ENCODE measurements at places on chromosomes 5 and 9. TPM values are rescaled to one million over a fixed set of nuclear protein-coding genes. Genes with fewer than 3 reads are reported as not detected.

Gene ADAMTSL1
- not detected for total RNA-seq

Gene PCDHB2
- 12.8 TPM for total RNA-seq

Gene CCL28
- total RNA-seq = 5.8 TPM

Gene DAP
- 108 TPM for total RNA-seq

Gene LCN15
- total RNA-seq = 0.05 TPM

Gene THBS4
- total RNA-seq = 0.31 TPM

Gene FRMD3
- total RNA-seq = 14.5 TPM

GRCh38 chr9:68964102-68964541 is 49.8 kb downstream of the PRKACG start:
- no peaks in the 10 kb centered on the region for H3K4me1 ChIP-seq
- no peaks in the 10 kb centered on the region for H3K27me3 ChIP-seq
- no peaks in the 10 kb centered on the region for H3K36me3 ChIP-seq
- DNase-seq = no peak
- H3K27ac ChIP-seq = no peak overlapping the region

DNA sequence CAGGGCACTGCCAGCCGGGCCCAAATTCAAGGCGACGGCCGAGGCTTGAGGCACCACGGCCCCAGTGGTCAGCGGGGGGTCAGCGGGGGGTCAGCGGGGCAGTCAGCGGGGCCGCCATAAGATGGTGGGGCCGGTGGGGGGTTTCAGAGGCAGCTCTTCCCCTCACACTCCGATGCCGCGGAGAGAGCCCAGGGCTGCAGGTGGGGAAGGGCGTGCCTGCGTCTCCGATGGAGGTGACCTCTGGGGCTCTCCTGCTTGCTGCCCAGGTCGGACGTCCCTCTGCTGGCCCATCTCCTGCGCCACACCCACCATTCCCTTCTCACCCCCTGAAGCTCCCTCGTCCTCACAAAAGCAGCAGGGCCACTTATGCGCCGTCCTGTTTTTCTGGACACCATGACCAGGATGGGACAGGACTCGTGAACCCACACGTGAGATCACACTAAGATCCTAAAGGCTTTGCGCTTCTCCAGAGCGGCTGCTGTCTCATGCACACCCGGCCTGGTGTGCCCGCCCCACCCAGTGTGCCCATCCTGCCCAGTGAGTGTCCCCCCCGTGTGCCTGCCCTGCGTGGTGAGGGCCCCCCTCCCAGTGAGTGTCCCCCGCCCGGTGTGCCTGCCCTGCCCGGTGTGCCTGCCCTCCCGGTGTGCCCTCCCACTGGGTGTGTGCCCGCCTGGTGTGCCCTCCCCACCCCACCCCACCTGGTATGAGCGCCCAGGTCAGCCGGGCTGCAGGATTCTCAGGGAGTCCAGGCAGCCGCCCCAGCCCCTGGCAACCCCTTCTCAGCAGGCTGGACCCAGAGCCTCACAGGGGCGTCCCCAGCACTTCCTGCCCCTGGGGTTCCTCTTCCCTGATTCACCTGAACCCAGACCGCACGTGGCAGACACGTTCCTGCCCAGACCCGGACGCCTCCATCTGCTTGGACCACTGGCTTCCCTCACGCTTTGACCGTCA is 48.7 kb upstream of the NKD2 start:
- H3K27ac ChIP-seq = no peak overlapping the region
- no peaks in the 10 kb centered on the region for H3K27me3 ChIP-seq
- no peak for DNase-seq
- H3K4me3 ChIP-seq = no peak overlapping the region

- H3K27ac ChIP-seq = no peak overlapping the region
- H3K4me1 ChIP-seq = no peaks in the 10 kb centered on the region
- H3K4me3 ChIP-seq = no peak overlapping the region
- DNase-seq = peak; percentile 7
- H3K36me3 ChIP-seq = no peaks in the 10 kb centered on the region
Observed at GRCh38 chr5:68456756-68457217, 241.2 kb downstream of the PIK3R1 start.

DNA sequence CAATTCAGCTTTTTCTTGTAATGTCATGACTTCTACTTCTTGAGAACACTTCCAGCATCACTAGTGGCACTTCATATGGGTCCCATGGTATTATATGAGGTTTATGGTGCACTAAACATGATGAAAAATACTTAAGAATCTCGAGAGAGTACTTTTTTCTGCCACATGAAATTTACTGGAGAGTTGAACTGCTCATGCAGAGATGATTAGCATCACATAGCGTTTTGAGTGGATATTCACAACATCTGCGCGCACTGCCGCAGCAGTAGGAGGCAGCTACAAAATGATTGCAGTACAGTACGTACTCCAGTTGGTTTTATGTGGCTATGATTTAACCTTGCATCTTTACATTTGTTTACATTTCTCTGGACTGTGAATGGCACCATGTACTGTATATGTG is 14.7 kb downstream of the RAD1 start:
- H3K27ac ChIP-seq = no peak overlapping the region
- no peak for DNase-seq
- no peaks in the 10 kb centered on the region for H3K27me3 ChIP-seq
- H3K36me3 ChIP-seq = no peaks in the 10 kb centered on the region
- H3K4me1 ChIP-seq = no peaks in the 10 kb centered on the region

GRCh38 chr5:179268966-179269693 is 76.1 kb downstream of the ADAMTS2 start:
- no peaks in the 10 kb centered on the region for H3K36me3 ChIP-seq
- H3K4me1 ChIP-seq = no peaks in the 10 kb centered on the region
- no peak for DNase-seq
- no peaks in the 10 kb centered on the region for H3K27me3 ChIP-seq

DNA sequence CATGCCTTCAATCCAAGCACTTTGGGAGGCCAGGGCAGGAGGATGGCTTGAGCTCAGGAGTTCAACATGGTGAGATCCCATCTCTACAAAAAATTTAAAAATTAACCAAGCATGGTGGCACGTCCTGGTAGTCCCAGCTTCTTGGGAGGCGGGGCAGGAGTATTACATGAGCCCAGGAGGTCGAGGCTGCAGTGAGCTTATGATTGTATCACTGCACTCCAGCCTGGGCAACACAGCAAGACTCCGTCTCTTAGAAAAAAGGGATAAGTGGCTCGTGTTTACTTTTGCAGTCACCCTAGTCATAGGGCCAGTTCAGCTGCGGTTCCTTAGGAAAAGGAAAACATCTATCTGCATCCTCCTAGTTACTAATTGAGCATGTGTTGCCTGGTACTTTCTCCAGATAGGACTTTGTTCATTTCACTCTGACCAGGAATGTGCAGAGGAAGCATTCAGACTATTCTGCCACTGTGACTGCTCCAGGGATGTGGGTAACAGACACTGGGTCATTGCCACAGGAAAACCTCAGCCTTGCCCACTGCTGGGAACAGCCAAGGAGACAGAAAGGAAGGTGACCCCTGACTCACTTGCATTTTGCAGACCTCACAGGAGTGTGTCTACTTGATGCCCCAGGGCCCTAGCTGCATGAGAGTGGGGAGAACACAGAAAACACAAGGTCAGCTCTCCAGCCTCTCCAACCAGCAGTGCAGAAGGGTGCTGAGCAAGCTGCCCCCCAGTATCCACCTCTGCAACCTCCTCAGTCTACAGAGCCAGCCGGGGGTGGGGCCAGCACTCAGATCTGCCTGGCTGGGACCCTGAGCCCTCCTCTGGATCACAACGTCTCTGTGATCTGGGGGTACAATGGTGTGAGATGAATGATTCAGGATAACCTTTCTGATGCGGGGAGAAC is 33.9 kb upstream of the ALDH1B1 start:
- no peak for DNase-seq
- H3K27me3 ChIP-seq = no peaks in the 10 kb centered on the region
- no peaks in the 10 kb centered on the region for H3K36me3 ChIP-seq
- H3K4me3 ChIP-seq = no peak overlapping the region

DNA sequence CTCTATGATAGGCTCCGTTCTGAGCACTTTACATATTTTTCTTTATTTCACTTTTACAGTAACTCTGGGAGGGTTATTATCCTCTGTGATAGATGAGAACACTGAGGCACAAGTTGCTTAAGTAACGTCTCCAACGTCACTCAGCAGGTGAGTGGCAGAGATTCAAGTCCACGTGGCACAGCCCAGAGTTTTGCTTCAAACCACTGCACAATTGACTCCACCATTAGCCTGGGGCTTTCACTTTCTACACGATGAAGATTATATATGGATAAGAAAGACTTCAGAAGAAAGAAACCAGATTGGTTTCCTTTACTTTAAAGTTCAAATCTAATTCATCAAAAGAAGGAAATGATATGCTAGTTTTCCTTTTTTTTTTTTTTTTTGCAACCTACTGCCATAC is 245.9 kb downstream of the SYK start:
- no peaks in the 10 kb centered on the region for H3K27me3 ChIP-seq
- H3K4me1 ChIP-seq = no peaks in the 10 kb centered on the region
- no peaks in the 10 kb centered on the region for H3K36me3 ChIP-seq
- DNase-seq = no peak

DNA sequence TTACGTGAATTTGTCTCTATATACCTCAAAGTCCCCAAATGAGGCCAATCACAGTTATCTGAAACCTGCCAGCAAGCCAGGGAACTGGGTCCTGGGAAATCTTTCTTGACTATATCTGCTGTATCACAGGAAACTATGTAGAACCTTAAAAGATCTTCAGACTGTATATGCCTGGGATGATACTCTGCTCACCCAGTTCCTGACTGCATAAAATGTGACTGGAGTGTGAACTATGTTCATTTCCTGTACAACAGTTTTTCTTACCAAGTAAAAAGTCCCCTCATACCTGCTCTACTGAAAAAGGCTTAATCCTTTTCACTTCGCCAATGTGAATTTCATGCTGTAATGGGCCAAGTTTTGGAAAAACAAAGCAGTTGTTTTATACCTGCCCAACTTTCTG is 162.9 kb downstream of the ELAVL2 start:
- DNase-seq = no peak
- H3K4me1 ChIP-seq = no peaks in the 10 kb centered on the region
- no peak overlapping the region for H3K4me3 ChIP-seq

DNA sequence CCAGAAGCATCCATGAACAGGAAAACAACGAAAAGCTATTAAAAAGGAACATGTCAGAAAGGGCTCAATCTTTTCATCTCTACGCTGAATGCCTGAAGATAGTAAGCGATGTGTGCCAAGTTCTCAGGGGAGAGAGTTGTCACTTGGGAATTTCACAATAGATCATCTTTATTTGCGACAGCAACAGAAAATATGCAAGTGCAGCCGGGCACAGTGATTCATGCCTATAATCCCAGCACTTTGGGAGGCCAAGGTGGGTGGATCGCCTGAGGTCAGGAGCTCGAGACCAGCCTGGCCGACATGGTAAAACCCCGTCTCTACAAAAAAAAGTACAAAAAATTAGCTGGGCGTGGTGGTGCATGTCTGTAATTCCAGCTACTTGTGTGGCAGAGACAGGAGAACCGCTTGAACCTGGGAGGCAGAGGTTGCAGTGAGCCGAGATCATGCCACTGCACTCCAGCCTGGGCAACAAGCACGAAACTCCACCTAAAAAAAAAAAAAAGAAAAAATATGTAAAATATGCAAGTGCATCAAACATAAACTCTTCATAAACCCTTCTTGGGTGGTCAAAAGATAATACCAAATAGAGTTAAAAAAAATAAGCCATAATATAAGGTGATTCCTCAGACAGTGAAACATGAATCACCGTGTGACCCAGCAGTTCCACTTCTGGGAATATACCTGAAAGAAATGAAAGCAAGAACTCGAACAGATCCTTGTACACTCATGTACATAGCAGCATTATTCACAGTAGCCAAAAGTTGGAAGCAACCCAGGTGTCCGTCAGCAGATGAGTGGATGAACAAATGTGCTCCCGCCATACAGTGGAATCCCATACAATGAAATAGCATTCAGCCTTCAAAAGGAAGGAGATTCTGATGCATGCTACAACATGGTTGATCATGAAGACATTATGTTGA is 16.2 kb downstream of the SFXN1 start:
- H3K27ac ChIP-seq = no peak overlapping the region
- H3K4me3 ChIP-seq = no peak overlapping the region
- no peak for DNase-seq
- H3K36me3 ChIP-seq = peaks cover 23% of the 10 kb centered on the region

- H3K4me1 ChIP-seq = no peaks in the 10 kb centered on the region
- no peaks in the 10 kb centered on the region for H3K36me3 ChIP-seq
- DNase-seq = no peak
- H3K27ac ChIP-seq = no peak overlapping the region
Observed at GRCh38 chr9:24776226-24776625, 230.5 kb upstream of the IZUMO3 start.

DNA sequence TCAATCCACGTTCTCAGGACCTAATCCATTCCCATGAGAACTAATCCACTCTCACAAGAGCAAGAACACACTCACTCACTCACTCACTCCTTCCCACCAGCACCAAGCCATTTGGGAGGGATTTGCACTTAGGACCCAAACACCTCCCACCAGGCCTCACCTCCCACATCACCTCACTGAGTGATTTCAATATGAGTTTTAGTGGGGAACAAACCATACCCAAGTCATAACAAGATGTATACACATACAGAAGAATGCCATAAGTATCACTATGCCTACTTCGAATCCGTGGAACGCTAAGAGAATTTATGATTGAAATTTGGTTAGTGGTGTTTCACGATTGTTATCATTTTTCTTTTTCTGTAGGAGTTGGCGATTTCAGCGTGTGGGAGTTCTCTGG is 29.3 kb upstream of the CTSL start:
- H3K36me3 ChIP-seq = no peaks in the 10 kb centered on the region
- H3K4me3 ChIP-seq = no peak overlapping the region
- no peak overlapping the region for H3K27ac ChIP-seq
- DNase-seq = no peak
- no peaks in the 10 kb centered on the region for H3K4me1 ChIP-seq
- H3K27me3 ChIP-seq = no peaks in the 10 kb centered on the region

- peak; percentile 64 for DNase-seq
- peak overlapping the region; percentile 93 for H3K4me3 ChIP-seq
- H3K27ac ChIP-seq = peak overlapping the region; percentile 100
- no peaks in the 10 kb centered on the region for H3K27me3 ChIP-seq
- H3K4me1 ChIP-seq = peaks cover 22% of the 10 kb centered on the region
Observed at GRCh38 chr5:138180183-138180782, 1.4 kb downstream of the KIF20A start.

DNA sequence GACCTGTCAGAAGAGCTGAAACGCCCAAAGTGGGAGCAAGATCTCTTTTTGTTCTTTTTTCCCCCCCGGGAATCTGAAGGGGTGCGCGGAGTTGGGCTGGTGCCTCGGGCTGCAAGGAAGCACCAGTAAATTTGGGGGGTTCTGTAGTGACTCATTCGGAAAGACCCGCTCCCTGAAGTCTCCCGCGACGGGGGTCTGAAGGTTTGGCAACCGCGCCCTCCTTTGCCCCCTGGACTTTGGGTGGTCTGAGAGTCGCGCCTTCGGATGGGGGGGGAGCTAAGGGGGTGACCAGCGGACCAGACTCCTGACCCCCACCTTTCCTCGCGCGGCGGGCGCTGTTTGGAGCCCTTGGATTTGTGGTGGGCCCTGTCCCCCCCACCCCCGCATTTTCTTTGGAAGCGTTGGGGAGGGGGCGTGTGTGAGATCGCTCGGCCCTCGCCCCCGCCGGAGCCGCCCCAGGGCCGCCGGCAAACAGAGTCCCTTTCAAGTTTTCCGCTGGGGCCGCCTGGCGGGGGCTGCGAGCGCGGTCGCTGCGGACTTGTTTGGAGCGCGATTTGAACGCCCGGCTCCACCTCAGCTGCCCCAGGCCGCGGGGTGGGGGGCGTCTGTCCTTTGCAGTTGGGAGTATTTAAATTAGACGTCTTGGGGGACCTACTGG is 2.0 kb downstream of the CXXC5 start:
- H3K4me3 ChIP-seq = peak overlapping the region; percentile 81
- no peaks in the 10 kb centered on the region for H3K27me3 ChIP-seq
- H3K4me1 ChIP-seq = peaks cover 43% of the 10 kb centered on the region
- no peak for DNase-seq
- no peaks in the 10 kb centered on the region for H3K36me3 ChIP-seq
- H3K27ac ChIP-seq = peak overlapping the region; percentile 82

GRCh38 chr9:89606049-89606623 is 1.3 kb downstream of the GADD45G start:
- peaks cover 5% of the 10 kb centered on the region for H3K4me1 ChIP-seq
- no peak for DNase-seq
- H3K27ac ChIP-seq = peak overlapping the region; percentile 17
- no peaks in the 10 kb centered on the region for H3K36me3 ChIP-seq

Data from Panc1 (cell line).